ENCODE measurements at places on chromosomes 1 and 21. TPM values are rescaled to one million over a fixed set of nuclear protein-coding genes. Genes with fewer than 3 reads are reported as not detected.

GRCh38 chr1:206713070-206713469 lies 28.4 kb downstream of the MAPKAPK2 start:
- no peak for DNase-seq

GRCh38 chr1:89391686-89392085 lies 27.8 kb downstream of the GBP6 start:
- no peak for DNase-seq

DNA sequence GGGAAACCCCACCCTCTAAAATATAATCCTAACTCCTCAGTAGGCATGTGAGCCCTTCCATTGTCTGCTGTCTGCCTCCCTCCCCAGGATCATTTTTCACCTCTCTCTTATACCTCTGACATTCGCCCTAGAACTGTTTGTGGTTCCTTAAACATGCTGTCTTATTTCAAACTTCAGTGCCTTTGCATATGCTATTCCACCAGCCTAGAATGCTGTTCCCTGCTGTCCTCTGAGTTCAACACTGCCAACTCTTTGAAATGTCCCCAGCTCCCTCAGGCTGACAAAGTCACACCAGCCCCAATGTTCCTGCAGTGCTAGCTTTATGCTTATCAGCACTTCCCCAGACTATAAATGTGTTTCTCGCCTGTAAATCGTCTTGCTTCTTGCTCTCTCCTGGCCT lies 119.5 kb downstream of the HIVEP3 start:
- no peak for DNase-seq

DNA sequence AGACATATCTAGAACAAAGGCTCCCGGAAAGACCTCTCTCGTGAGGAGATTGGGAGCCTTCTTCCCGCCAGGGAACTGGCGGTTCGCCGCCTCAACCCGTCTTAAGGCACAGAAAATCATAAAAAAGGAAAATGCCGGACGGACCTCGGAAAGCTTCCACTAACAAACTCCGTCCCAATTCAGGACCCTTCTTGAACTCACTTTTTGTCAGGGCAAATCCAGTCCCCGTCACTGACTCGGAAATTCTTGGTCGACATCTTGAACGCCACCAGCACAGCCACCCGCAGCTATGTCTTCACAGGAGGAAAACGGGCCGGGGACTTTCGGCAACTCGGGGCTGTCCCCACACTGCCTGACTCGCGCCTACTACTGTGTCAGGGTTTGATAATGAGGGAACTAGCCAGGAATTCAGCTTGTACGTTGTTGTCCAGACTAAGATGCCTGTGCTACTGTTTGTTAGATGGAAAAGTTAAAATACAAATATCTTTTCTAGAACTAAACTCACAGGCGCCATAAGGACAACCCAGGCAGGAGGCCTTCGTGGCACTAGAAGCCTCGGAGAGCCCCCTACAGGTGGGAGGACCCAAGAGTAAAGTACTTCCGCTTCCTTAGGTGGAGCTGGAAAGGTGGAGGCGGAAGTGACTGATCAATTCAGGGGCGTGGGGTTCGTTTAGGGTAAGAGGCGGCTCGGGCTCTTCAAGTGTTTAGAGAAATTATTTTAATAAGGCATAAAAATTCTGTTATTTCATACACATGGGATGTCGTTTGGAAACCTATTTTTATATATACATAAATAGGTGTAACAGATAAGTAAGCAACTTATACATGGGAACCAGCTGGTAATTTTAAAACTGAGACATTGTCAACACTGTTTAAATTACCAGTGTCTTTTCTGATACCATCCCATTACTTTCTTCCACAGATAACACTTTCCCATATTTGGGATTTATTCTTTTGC lies at the start of gene ZRANB2:
ZRANB2 (minus strand) TSS at position 297 of the 958 bp plus-strand sequence; CDS start at position 257, 40 bp downstream.
- peak; percentile 92 for DNase-seq

DNA sequence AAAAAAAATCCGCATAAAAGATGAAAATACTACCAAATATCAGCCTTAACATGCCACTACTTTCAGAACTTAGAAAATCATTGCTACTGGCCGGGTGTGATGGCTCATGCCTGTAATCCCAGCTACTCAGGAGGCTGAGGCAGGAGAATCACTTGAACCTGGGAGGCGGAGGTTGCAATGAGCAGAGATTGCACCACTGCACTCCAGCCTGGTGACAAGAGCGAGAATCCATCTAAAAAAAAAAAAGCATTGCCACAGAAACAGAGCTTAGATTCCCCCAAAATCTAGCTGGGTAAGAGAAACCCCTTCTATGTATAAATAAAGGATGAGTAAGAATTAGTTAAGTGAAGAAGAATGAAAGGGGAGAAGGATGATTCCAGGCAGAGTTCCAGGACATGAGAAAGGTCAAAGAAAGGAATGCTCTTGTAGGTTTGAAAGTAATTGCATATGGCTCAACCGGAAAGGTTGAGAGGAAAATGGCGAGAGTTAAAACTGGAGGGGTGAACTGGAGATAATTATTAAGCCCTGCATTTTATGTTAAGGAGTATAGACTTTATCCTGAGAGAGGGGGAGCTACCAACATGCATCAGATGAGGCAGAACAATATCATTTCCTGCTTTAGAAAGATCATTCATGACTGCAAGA lies 19.7 kb upstream of the NRDC start:
- no peak for DNase-seq

DNA sequence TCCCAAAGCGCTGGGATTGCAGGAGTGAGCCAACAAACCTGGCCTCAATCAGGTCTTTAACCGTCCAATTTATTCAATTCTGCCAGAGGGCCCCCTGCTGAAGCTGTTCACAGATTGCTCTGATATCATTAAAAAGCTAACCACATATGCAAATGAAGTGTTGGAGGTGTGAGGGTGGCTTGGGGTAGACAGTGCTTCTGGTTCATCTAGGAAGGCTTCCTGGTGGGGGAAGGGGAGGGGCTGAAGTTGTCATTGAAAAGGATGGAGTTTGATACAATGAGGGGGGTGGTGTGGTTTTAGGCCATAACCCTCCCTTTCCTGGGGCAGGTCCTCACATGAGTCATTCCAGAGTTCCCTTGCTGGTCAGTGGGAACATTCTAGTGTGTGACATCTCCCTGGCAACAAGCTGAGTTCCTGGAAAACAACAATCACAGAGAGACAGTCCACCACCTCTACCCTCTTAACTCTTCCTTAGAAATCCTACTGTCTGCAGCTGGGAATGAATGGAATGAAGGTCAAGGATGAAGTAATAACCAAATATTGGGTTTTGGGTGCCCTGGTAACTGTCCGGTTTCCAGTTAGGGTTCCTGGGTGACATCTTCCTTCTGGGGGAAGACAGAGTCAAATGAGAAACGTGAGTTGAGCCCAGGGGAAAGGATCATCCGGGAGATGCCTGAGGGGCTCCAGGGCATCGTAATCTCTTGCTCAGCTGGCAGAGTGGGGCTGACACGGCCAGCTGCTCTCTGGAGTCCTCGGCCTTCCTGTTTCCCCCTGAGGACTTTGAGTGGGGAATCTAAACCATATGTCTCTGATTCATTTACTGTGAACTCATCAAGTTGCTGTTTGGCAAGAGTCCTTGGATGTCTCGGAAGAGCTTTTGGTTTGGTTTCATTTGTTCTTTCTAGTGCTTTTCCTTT lies 32.2 kb downstream of the BATF3 start:
- no peak for DNase-seq

DNA sequence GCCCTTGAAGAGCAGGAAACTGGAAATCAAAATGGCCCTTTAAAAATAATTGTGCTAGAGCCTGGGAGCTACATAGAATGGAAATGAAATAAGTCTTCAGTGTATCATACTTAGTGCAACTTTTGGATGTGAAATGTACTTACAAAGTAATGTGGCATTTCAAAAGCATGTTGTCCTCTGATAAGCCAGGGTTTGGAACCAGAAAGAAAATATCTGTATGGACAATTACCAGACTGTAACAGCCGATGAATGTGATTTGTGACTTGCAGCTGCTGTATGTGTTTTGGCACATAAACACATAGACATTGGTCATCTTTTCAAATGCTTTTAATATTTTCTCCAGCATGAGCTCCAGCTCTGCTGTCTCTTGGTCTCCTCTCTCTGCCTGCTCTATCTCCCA lies 546.4 kb downstream of the OMA1 start:
- DNase-seq, result peak; percentile 87

DNA sequence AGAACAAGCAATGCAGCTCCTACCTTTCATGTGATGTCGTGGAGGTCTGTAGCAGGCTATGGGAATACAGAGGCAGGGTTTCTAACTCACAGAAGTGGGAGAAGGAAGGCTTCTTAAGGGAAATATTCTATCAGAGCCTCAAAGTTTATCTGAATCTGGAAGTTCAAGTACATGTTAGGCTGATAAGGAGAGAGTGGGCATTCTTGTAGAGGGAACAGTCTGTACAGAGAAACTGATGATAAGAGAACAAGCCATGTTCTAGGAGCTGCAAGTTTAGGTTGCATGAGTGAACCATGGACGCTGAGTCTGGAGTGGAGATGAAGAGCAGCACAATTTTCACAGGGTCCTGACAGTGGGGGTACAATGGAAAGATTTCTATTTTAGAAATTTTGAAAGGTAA lies 344.0 kb downstream of the CHRM3 start:
- no peak for DNase-seq

DNA sequence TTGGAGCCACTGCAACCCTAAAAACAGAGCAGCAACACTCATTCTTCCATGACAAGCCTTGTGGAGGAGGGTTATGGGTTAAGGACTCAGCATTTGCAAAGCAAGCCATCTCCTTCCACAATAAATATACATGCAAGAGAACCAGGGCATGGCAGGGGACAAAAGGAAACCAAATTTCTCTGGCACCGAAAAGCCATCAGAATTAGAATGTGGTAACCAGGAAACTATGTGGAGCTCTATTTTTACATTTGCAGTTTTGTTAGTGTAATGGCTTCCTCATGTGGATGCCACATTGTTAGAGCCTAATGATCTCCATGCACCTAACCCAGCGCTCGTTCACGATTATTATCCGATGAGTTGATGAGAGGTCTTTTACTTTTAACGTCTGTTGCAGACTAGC lies 91.7 kb downstream of the NAV1 start:
- DNase-seq, result no peak

GRCh38 chr1:1356796-1357401 lies 1.5 kb downstream of the MXRA8 start:
- DNase-seq, result peak; percentile 81

- DNase-seq, result peak; percentile 48
Measured at GRCh38 chr1:26949926-26950319, 10.3 kb downstream of the KDF1 start.

DNA sequence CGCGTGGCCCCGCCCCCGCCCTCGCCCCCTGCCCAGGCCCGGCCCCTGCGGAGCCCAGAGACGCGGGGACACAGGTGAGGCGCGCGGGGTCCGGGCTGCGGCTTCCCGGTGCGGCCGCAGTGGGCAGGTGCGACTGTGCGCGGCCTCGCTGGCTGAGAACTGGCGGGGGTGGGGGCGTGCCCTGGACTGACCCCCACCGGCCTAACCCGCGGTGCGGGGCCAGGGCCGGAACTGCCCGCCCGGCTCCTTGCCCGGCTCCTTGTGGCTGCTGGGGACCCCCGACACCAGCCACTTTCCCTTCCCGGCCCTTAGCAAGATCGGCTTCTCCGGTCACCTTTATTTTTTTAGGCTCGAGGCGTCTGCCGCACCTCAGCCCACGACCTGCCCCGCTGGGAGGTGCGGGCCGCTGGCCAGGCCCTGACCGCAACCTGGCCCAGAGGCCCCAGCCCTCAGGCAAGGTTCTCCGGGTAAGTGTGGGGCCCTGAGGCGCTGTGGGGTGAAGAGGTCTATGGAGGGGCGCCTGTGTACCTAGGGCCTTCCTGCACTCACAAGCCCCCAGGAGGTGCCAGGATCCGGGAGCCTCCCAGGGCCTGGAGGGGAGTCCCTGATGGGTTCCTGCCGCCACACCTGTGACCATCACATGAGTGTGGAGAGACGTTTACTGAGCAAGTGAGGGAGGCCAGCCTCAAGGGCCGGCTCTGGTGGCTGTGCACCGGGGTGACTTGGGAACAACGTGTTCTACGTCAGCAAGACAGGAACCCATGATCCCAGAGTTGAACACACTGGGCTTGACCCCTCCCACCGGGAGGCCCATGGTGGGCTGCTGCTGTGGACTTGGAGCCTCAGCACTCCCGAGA lies at the start of gene SMIM1:
SMIM1 (plus strand) TSS at position 35 of the 857 bp plus-strand sequence. CDS start 2,625 bp downstream, outside the sequence.
- DNase-seq, result peak; percentile 77

DNA sequence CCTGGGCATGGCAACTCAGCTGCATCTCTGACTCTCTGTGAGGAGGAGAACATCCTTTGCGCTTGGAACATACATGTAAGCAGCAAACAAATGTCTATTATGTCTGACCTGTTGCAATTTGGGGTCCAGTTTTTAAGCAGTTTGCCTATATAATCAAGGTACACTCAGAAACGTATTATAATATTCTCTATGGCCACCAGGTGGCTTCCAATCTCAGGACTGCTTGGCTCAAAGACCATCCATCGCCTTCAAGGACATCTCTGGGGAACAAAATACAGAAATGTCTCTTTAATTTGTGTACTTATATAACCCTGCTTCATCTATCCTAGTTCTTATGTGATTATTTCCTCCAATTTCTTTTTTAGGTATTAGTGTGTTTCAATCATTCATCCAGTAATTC lies 227.2 kb downstream of the OLFM3 start:
- DNase-seq, result no peak

- no peak for DNase-seq
Measured at GRCh38 chr21:44742418-44743153, 31.2 kb upstream of the TSPEAR start.

- no peak for DNase-seq
Measured at GRCh38 chr1:230494514-230494913, 68.4 kb upstream of the PGBD5 start.

DNA sequence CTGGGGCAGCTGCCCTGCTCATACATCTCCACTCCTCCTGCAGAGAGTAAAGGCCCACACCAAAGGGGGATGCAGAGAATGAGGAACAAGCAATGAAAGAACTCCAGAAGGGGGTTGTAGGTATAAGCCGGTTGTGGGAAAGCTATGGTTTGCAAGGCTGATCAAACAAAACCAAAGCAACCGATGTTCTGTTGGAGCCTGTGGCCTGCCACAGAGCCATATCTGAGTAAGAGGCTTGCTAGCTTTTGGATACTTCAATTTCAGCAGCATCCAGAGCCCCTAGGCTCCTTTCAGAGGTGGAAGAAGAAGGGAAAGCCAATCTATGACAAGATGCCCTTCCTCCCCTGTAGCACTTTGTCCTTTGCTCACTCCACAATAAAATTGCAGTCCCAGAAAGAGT lies 163.2 kb downstream of the RRAGC start:
- DNase-seq, result no peak

GRCh38 chr1:97365026-97365425 lies 555.8 kb downstream of the DPYD start:
- DNase-seq, result no peak

GRCh38 chr21:26169061-26169610 lies 1.4 kb downstream of the APP start:
- DNase-seq, result peak; percentile 63

HMGCS2 gene
- 0.58 TPM for polyA plus RNA-seq

OR2AK2 gene
- not detected for polyA plus RNA-seq

NECTIN4 gene
- polyA plus RNA-seq, result 7.9 TPM

All from left lung (tissue), 14 donors.